ENCODE measurements at places on chromosomes 1 and 21.

- DNase-seq = no peak
Observed at GRCh38 chr1:114025609-114026401, 46.5 kb downstream of the OLFML3 start.

GRCh38 chr1:225896937-225897549 is 8.1 kb upstream of the LEFTY1 start:
- peak; percentile 32 for DNase-seq

- DNase-seq = no peak
Observed at GRCh38 chr1:51101976-51102375, at the start of gene C1orf185. TSS of gene C1orf185 (plus strand) at chr1:51102228. CDS start at chr1:51102234, 6 bp downstream.

DNA sequence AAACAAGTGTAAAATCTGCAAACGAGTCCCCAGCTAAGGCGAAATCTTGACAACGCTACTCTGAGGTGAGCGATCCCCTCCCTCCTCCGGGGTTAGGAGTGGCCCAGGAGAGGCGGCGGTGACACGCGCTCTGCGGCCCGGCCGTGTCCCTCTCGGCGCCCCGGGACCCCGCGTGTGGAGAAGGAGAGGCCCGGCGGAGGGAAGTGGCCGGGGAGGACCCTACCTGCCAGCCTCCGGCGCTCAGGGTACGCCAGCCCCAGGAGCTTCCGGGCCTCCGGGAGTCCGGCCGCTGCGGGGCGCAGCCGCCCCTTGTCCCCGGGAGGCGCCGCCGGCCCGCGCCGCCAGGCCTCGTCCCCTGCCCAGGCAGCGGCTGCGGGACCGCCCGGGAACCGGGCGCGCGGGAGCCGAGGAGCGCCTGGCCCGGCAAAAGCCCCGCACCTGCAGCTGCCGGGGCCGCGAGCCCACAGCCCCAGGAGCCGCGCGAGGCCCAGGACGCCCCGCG is 543 bp downstream of the ABCB10 start:
- DNase-seq = peak; percentile 33

GRCh38 chr21:42578034-42578433 is 64.4 kb downstream of the SLC37A1 start:
- no peak for DNase-seq

- no peak for DNase-seq
Observed at GRCh38 chr1:39272027-39272797, 67.7 kb downstream of the MACF1 start.

- DNase-seq = no peak
Observed at GRCh38 chr1:73587080-73587479, 610.9 kb downstream of the LRRIQ3 start.

DNA sequence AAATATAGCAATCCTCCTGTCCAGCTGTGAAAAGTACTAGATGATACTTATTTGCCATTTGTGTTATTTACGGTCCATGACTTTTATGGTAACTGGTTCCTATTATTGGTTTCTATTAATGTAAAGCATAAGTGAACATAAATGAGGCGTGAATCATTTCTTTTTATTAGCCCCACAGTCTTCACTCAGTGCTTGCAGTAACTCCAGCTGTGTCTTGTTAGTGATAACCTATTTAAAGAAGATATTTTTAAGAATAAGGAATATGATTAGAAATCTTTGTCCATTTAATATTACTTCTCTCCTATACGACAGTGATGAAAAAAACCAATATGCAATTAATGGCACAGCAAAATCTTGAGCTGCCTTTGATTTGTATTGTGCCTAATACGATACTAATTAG is 149.9 kb downstream of the SPATA17 start:
- no peak for DNase-seq

DNA sequence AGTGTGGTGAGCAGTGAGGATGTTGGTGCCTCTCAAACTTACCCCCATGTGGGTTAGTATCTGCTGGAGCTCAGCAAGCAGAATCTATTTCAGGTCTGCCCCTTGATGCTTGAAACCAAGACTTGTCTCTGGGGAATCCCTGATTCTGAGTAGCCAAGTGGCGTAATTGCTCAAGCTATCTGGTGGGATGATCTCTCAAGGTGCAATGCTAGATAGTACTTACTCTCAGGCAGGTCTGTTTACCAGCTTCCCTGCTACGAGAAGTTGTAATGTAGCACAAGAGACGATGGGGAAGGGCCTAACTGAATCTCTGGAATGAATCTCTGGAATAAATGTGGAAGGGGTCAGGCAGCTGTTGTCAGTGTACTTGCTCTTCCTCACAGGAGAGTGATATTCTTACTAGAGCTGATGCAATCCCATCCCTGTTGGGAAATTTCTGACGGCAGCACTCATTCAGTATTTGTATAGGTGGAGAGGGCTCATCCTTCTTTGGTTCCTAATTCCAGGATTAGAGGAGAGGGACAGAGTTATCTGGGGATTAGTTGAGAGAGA is 65.4 kb downstream of the MACF1 start:
- no peak for DNase-seq

- peak; percentile 57 for DNase-seq
Observed at GRCh38 chr1:61741711-61742619, at the start of gene PATJ. TSS of gene PATJ (plus strand) at chr1:61742480. CDS start at chr1:61762893, 20,413 bp downstream.

- DNase-seq = no peak
Observed at GRCh38 chr1:247998811-247999210, 14.6 kb upstream of the OR2L5 start.

DNA sequence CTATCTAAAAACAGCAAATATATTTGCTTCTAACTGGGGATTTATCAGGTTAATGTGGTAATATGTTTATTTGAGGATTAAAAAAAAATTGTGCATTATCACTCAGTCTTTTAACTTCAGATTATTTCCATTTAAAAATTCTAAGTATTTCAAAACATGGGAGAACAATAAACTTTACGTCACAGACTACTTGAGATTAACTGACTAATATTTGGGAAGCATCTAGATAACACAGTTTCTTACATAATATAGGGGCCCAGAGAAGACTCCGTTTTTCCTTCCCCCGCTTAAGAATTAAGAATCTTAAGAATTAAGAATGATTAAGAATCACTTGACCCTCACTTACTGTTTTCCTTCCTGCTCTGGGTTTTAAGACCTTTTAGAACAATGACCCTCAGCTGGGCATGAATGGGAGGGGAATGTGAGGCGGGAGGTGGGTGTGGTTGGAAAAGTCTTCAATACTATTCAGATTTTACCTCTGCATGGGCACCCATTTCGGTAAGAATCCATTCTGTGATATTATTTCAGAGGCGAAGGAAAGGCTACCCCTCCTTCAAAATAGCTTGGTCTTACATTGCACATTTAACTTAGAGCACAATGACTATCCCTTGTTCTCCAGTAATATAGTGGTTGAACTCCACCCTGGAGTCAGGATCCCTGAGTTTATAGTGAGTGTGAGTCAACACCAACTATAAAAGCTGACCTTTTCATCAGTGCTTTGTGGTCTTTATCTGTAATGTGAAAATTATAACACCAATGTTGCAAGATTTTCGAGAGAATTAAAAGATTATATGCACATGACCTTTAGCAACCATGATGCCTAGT is 821.3 kb downstream of the USP25 start:
- DNase-seq = no peak

DNA sequence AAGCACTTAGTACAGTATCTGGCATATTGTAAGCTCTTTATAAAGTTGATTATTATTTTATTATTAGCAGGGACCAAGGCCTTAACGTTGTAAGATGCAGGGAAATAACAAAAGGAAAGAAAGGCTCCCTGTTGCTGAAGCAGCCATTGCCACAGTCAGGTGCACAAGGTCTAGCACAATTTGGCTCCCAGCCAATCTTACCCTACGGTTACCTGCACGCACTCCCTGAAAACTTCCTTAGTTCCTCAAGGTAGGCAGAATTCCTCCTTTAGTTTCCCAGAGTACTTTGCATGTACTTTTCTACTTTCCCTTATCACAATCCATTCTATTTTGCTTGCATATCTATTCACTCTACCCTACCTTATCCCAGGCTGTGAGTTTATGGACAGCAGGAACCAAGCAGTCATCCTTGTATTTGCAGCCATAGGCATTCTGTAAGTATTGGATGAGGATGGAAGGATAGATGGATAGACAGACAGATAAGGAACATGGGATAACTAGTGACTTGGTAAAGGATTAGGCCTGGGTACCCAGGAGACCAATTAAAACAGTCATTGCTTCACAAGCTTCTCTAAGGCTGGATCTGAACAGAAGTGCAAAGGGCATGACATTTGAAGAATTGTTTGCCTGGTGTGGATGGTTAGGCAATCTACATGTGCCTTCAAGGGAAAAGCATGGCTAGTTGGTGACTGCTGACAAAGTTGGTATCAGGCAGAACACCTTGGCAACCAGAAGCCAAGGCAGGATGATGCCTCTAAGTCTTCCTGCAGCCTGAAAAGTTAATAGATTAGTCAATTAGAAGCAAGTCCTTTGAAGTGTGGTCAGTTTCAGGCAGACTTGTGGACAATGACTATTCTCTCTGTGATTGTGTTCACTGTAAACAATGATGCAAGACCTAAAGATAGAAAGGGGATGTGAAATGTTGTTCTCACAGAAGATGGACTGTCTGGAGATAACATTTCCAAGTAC is 20.8 kb upstream of the JAK1 start:
- DNase-seq = no peak

DNA sequence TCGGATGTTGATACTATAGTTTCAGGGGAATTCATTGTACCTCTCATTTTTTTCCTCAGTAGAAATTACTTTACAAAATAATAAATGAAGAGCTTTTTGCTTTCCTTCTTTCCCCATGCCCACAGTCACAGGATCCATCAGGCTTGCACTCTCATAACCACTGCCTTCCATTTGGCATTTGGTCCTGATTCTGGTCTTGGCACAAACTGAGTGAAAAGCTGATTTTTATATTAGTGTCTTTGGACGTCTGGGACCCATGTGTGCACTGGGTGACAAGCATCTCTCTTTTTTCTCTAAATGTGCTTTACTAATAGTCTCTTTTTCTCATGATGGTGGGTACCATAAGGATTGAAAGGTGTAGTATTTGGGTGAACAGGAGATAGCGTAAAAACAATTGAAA is 2.8 kb downstream of the ELAVL4 start:
- no peak for DNase-seq

GRCh38 chr1:5951846-5952410 is 40.3 kb downstream of the NPHP4 start:
- no peak for DNase-seq

GRCh38 chr1:44651069-44651468 is 23.2 kb downstream of the TMEM53 start:
- no peak for DNase-seq

GRCh38 chr1:203026031-203026665 is at the start of gene PPFIA4:
TSS of gene PPFIA4 (plus strand) at chr1:203026491. CDS start at chr1:203039009, 12,518 bp downstream.
- peak; percentile 83 for DNase-seq

- no peak for DNase-seq
Observed at GRCh38 chr1:80054129-80054528, 1047.6 kb upstream of the ADGRL4 start.

DNA sequence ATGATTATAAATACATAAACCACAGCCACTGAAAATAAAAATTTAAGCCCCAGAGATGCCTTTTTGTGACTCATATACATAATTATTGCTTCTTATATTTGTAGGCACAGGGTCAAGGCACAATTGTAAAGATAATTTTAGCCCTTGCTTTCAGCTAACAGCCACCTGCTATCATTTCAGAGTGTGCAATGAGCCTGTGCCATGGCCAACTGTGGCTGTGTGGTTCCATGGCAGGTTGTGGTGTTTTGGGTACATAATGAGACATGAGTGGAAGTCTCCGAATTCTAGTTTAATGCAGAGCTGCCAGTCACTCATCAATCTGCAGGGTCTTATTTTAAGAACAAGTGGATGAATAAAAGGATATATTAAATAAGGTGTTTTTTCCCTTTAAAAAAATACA is 346.9 kb upstream of the SNX7 start:
- no peak for DNase-seq

- no peak for DNase-seq
Observed at GRCh38 chr1:235101558-235102258, 26.9 kb downstream of the TOMM20 start.

GRCh38 chr1:104403883-104404282 is 654.2 kb downstream of the AMY1C start:
- no peak for DNase-seq
